ENCODE measurements at places on chromosomes 6 and 20.

DNA sequence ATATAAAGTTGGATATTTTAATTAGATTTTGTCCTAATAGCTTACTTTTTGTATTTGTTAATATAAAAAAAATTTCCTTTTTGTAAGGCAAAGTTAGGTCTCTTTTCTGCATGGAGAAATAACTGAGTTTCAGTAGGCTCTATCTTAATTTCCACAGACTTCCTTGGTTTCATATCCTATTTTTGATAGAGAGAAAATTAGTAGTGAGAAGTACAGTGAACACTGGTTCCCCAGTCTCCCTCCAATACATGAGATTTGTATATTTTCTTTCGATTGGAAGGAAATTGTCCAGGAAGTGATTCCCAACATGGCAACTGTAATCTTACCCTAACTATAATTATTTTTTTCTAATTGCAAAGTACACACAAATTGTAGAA lies 26.4 kb downstream of the TRIM27 start:
- peak overlapping the region; percentile 99 for H3K4me3 ChIP-seq
- peaks cover 20% of the 10 kb centered on the region for H3K36me3 ChIP-seq
- no peak for DNase-seq
- peak overlapping the region; percentile 100 for H3K27ac ChIP-seq
- peaks cover 12% of the 10 kb centered on the region for H3K4me1 ChIP-seq
- no peaks in the 10 kb centered on the region for H3K27me3 ChIP-seq

DNA sequence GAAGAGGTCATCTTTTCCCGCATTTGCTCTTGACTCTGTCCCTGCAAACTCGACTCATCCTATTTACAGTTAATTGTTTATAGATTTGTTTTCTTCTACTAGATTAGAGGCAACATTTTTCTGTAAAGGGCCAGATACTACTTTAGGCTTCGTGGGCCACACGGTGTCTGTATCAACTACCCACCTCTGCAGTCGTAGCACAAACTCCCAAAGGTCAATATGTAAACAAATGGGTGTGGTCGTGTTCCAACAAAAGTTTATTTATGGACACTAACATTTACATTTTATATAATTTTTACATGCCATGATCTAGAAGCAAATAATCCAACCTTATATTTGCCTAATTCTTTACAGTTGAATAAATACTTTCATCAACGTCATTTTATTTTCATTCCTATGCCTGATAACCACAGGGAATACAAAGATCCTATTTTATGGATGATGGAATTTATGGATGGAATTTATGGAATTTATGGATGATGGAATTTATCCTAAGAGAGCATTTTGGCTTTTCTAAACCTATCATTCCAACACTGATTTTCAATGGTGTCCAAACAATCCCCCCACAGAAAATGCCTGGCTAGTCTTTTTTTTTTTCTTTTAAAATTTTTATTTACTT lies 232.8 kb downstream of the MYLK4 start:
- H3K4me1 ChIP-seq, result peaks cover 11% of the 10 kb centered on the region
- DNase-seq, result no peak
- H3K27ac ChIP-seq, result no peak overlapping the region
- H3K4me3 ChIP-seq, result no peak overlapping the region
- H3K36me3 ChIP-seq, result peaks cover 2% of the 10 kb centered on the region

DNA sequence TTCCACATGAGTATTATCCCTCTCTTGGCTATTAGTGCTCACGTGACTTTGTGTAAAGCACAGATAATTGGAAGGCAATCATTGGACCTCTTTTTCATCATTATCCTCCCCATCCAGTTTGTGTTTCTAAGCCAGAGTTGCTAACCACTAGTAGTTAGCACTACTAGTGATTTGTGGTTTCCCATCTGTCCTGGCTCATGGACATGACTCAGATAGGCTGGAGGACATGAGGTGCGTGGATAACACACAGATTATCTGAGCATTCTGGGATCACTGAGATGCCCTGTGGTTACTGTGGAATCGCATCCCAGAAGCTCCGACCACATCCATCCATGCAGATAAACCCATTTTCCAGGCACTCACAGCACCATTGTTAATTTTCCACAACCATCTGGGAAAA lies 123.8 kb upstream of the NAA20 start:
- H3K27me3 ChIP-seq, result peaks cover 17% of the 10 kb centered on the region
- no peaks in the 10 kb centered on the region for H3K4me1 ChIP-seq
- no peak for DNase-seq
- no peak overlapping the region for H3K27ac ChIP-seq
- H3K36me3 ChIP-seq, result no peaks in the 10 kb centered on the region

GRCh38 chr6:136307351-136307750 lies 17.7 kb upstream of the BCLAF1 start:
- H3K4me1 ChIP-seq, result no peaks in the 10 kb centered on the region
- no peak overlapping the region for H3K4me3 ChIP-seq
- H3K36me3 ChIP-seq, result no peaks in the 10 kb centered on the region
- DNase-seq, result no peak
- H3K27ac ChIP-seq, result no peak overlapping the region
- peaks cover 3% of the 10 kb centered on the region for H3K27me3 ChIP-seq

- no peak overlapping the region for H3K4me3 ChIP-seq
- H3K4me1 ChIP-seq, result no peaks in the 10 kb centered on the region
- H3K27me3 ChIP-seq, result no peaks in the 10 kb centered on the region
- H3K36me3 ChIP-seq, result peaks cover 39% of the 10 kb centered on the region
- H3K27ac ChIP-seq, result no peak overlapping the region
- no peak for DNase-seq
These were observed 99.8 kb downstream of the IRAK1BP1 start for GRCh38 chr6:78967191-78967590.

DNA sequence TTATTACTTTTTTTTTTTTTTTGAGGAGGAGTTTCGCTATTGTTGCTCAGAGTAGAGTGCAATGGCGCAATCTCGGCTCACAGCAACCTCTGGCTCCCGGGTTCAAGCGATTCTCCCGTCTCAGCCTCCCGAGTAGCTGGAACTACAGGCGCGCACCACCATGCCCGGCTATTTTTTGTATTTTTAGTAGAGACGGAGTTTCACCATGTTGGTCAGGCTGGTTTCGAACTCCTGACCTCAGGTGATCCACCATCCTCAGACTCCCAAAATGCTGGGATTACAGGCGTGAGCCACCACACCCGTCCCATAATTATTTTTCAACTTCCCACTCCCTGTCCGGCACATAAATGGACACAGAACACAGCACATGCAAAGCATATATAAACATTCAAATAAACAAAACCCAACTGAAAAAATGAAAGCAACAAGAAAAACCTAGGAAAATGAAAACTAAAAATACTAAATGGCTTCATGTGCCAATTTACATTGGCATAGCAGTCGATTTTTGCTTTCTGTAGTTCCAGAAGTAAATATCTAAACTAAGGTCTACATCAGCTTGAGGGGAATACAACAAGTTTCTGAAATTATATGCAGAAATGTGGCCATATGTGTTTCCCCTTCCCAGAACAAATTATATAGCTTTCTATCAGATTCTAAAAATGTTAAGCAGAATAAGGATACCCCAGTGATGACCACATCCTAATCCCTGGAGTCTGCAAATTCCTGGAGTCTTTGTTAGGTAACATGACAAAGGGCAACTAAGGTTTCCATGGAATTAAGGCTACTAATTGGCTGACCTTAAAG lies 113.9 kb downstream of the HFE start:
- H3K36me3 ChIP-seq, result peaks cover 17% of the 10 kb centered on the region
- H3K4me1 ChIP-seq, result peaks cover 38% of the 10 kb centered on the region
- peak overlapping the region; percentile 53 for H3K4me3 ChIP-seq
- H3K27me3 ChIP-seq, result no peaks in the 10 kb centered on the region

GRCh38 chr20:47253872-47254271 lies 102.6 kb downstream of the ZMYND8 start:
- H3K36me3 ChIP-seq, result peaks cover 32% of the 10 kb centered on the region
- H3K27me3 ChIP-seq, result no peaks in the 10 kb centered on the region
- DNase-seq, result no peak

DNA sequence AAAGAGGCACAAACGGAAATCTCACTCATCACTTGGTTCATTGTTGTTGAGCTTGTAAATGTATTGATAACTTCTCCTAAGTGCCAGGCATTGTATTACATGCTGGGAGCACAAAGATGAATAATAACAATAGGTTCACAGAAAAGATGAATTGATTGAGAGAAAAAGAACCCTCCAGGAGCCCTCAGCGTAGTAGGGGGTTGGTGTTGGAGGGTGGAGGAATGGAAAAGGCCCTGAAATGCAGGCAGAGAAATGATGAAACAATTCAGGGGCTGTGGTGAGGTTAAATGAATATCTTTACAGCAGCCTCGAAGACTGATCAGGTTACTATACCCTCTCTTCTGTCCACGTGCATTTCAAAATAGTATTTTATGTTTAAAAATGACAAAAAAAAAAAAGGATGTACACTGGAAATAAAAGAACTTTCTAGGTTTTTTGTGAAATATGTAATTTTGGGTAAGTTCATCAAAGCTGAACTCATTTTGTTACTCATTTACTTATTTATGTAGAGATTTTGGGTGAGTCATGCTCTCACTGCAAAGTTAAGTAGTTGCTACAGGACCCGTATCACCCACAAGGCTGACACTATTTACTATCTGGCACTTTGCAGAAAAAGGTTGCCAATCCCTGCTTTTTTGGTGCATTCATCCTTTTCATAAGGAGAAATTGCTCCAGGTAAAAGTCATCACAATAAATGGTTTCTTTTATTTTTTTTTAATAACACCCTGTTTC lies 277.3 kb downstream of the ZNF217 start:
- no peak overlapping the region for H3K27ac ChIP-seq
- no peak overlapping the region for H3K4me3 ChIP-seq
- no peak for DNase-seq

GRCh38 chr6:109237077-109237985 lies 142.0 kb downstream of the CEP57L1 start:
- no peak for DNase-seq
- H3K4me1 ChIP-seq, result peaks cover 8% of the 10 kb centered on the region
- H3K36me3 ChIP-seq, result peaks cover 2% of the 10 kb centered on the region
- peak overlapping the region; percentile 16 for H3K27ac ChIP-seq

- no peak for DNase-seq
- no peak overlapping the region for H3K27ac ChIP-seq
- H3K27me3 ChIP-seq, result peaks cover 4% of the 10 kb centered on the region
- H3K4me3 ChIP-seq, result no peak overlapping the region
These were observed 228.0 kb downstream of the DLL1 start for GRCh38 chr6:170062915-170063241.

GRCh38 chr6:128981716-128982115 lies 98.8 kb downstream of the LAMA2 start:
- no peak overlapping the region for H3K4me3 ChIP-seq
- DNase-seq, result no peak
- H3K36me3 ChIP-seq, result no peaks in the 10 kb centered on the region
- peaks cover 2% of the 10 kb centered on the region for H3K27me3 ChIP-seq
- H3K4me1 ChIP-seq, result no peaks in the 10 kb centered on the region

DNA sequence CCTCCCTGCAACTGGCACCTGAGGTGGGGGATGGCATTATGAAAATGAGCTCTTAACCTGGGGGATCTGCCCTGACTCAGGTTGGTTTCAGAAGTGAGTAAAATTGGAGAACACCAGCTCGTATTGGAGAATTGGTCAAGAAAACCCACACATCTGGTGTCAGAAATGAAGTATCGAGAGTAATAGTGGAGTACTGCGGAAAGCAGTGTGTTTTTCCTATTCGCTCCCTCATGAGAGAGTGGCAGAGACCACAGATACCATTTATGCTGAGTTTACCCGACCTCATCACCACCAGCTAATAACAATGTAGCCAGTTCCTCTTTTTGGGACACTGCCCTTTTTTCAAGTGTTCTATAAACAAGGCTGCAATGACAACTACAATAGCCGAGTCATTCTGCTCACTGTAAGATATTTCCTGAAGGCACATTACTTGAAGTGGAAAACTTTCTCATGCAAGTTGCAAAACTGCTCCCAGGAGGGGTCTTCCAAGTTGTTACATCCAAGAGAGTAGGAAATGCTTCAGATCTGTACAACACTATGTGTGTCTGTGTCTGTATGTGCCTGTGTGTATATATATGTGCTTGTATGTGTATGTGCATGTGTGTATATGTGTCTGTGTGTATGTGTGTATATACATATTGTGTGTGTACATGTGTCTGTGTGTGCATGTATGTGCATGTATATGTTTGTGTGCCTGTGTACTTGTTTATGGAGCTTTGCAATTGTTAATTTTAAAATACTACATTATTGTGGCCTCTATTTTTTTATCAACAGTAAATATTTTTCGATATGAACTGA lies 106.0 kb upstream of the CST7 start:
- peaks cover 49% of the 10 kb centered on the region for H3K27me3 ChIP-seq
- no peak for DNase-seq
- H3K4me1 ChIP-seq, result peaks cover 10% of the 10 kb centered on the region
- H3K27ac ChIP-seq, result no peak overlapping the region

DNA sequence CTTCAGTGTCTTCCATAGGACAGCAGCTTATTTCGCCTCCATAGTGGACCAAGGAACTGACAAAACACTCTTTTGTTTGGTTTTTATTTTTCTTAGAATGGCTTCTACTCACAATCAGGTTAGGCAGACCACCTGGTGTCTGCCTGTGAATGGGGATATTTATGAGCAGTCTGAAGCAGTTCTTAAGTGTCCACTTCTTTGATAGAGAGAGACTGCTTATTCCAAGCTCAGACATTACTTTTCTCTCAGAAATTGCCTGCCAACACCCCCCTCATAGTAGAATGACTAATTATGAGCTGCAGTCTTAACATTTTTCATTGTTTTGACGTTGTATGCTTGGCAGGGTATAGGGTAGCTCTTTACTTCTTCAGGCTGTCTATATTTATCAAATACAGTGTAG lies 174.7 kb downstream of the ZFAND3 start:
- no peak overlapping the region for H3K27ac ChIP-seq
- no peak overlapping the region for H3K4me3 ChIP-seq
- H3K4me1 ChIP-seq, result peaks cover 6% of the 10 kb centered on the region

All from activated CD8-positive, alpha-beta memory T cell treated with anti-CD3 and anti-CD28 coated beads, Interleukin-2, amount 10 ng/mL, durations not matched to agents 7 days and 5 days (primary cell).